T-helper 2 cell (primary cell): ENCODE measurements at places on chromosomes 2 and 18.

GRCh38 chr2:127641133-127641532 lies 4.8 kb upstream of the GPR17 start:
- DNase-seq = peak; percentile 19

DNA sequence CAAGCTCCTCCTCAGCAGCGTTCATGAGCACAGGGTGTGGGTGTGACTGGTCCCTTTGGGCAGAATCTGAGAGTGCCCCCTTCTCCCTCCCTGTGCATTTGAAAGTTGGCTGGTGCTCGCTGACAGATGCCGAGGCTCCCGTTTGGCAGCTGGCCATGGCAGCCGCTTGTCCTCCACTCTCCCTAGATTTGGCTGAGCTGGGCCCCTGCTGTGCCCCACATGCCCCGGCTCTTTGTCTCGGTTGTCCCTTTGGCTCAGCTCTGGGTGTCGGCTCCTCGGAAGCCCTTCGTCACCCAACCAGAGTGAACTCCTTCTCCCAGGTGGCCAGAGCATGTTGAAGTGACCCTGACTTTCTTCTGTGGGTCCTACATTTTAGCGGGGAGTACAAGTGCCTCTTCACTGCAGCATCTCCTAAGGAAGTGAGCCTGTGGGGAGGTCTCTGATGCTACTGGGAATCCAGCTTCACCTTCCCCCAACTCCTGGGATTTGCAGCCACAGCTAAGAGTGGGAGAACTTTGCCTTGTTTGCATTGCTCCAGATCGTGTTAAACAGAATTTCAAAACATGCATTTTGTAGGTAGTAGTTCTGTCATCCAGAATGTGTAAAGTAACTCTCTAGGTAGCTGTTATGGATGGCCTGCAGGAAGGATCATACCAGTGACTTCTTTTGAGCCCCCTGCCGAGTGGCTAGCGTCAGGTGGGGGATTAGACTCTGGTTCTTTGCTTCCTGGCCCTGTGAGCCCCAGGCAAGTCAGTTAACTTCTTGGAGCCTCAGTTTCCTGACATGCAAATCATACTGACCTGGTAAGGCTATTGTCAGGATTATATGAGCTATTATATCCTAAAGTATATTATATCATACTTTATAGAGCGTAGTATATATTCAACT lies 24.2 kb downstream of the HPCAL1 start:
- DNase-seq = no peak

GRCh38 chr2:121363632-121364420 lies 78.8 kb upstream of the TFCP2L1 start:
- DNase-seq = no peak

DNA sequence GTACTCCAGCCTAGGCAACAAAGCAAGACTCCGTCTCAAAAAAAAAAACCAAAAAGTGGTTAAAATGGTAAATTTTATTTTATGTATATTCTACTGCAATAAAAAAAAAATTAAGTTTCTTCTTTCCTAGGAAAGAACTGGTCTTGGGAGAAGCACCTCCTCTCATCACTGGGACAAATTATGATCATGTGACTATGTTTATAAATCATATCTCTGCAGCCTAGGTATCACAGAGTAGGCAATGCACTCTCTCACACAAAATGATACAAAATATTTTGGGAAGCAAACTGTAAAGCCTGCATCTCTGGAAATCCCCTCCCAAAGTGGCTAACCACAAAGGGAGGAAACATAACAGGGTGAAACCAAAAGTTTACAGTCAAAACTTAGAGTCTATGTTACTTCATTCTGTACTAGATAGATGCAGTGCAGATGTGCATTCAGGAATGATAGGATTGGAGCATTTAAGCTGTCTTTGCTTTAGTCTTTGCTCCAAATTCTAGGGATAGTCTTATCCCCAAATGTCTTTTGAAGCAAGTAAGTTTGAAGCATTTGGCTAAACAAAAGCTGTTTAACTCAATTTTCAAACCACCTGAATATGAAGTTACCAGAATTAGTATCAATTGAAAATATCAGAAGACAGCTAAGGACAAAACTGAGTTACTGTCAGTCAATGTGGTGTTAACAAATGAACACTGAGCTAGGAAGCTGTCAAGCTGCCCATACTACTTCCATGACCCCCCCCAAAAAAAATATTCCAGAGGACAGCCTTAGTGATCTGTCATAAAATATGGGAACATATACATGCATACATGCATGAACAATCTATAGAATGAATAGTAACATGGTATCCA lies 21.1 kb upstream of the MALT1 start:
- DNase-seq = peak; percentile 74

DNA sequence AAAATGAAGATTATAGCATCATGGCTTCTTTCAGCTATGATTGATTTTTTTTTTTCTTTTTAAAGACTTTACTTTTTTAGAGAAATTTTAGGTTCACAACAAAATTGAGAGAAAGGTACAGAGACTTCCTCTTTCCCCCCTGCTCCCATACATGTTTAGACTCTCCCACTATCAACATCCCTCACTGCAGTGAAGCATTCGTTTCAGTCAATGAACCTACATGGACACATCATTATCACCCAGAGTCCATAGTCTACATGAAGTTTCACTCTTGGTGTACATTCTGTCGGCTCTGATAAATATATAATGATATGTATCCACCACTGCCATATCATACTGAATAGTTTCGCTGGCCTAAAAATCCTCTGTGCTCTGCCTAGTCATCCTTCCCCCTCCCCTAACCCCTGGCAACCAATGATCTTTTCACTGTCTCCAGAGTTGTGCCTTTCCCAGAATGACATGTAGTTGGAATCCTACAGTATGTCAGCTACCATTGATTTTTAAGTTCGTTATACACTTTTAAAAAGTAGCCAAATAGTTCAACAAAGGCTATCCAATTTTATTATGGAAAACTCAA lies 86.8 kb downstream of the GPD2 start:
- DNase-seq = no peak

- no peak for DNase-seq
These were observed 44.9 kb downstream of the CYP27C1 start for GRCh38 chr2:127175041-127175721.

- DNase-seq = no peak
These were observed 61.8 kb upstream of the STK17B start for GRCh38 chr2:196233021-196233804.

DNA sequence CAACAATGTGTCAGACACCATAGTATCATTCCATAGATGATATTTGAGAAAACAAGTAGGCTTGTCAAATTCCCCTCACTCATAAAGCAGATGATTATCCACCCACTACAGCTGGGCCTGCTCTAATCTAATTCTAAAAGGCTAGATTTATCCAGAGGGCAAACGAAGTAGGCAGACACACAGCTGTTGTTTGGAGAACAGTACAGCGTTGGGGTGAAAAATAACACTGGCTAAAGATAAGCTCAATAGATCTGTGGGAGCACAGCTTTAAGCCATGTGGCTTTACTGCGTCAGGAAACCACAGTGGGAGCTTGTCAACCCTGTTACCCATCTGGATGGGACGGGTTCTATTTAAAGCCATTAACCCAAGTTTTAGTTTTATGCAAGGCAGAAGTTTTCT lies 48.9 kb upstream of the COBLL1 start:
- DNase-seq = no peak

- DNase-seq = no peak
These were observed 278.0 kb upstream of the EPHA4 start for GRCh38 chr2:221850076-221850475.

DNA sequence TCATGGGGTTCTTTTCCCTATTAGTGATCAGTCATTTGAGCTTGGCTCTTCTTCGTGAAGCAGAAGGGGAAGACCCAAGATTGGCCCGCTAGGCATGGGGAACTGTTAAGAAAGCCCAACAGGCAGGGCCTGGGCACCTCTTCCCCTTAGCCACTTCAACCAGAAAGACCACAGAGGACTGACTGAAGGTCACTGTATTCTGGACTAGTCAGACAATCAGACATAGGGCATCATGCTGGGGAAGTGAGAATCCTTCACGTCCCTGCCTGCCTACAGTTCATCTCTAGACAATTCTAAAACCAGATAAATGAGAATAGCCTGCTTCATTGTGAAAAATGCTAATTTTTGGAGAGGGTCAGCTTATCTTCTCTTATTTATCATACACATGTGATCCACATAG lies 28.1 kb downstream of the FAP start:
- DNase-seq = no peak

DNA sequence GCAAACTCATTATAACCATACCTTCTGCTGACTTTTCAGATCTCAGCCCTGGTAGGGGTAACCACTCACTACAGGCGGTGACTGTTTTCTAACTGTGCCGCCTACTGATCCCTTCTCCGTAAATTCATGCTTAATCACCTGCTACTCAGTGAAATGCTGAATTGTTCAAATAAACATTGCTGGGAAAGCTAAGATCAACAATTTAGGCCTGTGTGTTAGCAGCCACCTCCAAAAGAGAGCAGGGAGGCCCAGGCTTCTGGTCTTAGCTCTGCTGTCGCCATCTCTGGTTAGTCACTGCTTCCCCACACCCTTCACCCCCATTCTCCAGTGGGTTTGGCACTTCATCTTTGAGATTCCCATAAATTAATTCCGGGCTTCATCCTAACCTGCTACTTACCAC lies 21.8 kb upstream of the NT5C1B start:
- no peak for DNase-seq

DNA sequence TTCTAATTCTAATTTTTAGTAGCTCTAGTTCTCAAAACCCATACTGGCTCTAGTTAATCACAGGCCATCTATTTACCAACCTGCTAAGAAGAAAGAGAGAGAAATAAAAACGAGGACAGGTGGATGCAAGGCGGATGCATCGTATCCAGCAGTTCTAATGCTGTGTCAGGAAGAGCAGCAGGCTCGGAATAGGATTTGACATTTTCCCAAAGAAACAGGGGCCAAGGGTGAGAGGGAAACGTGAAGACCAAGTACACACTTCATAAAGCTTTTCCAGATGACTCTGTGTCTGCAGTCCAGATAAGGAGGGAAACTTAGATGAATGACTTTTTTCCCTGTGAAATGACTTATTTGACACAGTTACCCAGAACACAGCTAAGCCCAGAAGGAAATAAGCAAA lies 117.5 kb downstream of the ESCO1 start:
- DNase-seq = no peak

DNA sequence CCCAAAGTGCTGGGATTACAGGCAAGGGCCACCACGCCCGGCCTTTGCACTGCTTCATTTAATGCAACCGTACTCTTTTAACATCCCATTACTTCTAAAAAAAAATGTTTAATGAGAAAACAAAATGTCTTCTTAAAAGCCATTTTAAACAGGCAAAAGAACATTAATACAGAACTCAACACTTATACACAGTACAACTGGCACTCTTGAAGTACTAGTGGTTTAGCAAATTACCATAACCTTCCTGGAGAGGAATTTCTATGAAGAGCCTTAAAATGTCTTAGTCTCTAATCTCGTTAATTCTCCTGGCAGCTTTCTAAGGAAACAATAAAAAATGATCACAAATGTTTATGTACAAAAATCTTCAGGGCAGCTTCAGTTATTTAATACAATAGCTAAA lies 5.9 kb downstream of the IWS1 start:
- DNase-seq = no peak

GRCh38 chr2:97673915-97674283 lies 4.4 kb downstream of the C2orf92 start:
- no peak for DNase-seq

DNA sequence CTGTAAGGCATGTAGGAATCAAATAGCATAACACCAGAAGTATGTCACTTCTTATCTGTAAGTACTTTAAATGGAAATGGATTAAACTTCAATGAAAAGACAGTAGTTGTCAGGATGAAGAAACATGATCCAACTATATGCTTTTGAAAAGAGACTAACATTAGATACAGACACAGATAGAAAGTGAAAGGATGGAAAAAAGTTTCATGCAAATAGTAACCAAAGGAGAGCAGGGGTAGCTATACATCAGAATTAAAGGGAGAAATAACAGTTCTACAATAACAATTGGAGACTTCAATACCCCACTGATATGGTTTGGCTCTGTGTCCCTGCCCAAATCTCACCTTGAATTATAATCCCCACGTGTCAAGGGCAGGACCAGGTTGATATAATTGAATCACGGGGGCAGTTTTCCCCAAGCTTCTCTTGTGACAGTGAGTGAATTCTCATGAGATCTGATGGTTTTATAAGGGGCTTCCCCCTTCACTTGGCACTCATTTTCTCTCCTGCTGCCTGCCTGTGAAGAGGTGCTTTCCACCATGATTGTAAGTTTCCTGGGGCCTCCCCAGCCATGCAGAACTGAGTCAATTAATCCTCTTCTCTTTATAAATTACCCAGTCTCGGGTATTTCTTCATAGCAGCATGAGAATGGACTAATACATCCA lies 205.4 kb upstream of the CDH2 start:
- no peak for DNase-seq

- peak; percentile 42 for DNase-seq
These were observed 138.8 kb upstream of the ITGA6 start for GRCh38 chr2:172288603-172289002.

DNA sequence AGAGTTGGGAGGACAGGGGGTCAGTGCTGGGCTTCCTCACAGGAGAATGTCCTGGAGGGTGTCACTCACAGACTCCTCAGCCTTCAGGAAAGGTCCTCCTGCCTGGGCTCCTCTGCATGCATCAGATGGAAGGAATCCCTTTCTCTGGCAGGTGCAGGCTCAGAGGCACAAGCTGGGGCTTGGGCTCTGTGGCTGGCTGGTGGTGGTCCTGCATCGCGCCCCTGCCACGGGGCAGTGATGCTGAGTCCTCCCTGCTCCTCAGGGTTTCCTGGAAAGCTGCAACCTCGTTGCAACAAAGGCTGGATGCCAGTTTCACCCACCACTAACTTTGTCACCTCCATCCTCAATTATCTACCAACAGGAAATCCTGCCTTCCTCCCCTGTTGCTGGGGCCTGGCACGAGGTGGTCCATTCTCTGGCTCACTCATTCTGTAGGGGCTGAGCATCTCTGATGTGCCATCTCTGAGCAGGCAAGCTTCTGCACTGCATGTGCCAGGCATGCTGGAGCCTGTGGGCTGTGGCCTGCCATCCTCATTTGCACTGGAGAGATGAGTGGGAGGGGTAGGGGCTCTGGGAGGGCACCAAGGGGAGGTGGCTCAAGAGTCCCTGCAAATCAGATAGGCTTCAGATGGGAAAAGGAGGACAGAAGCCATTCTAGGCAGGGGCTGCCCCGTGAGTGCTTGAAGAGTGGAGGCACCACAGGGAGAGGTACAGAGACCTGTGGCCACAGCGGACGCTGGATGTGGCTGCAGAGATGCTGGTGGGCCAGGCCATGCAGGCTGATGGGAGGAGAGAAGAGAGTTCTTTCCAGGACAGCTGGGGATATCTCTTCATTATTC lies 272.6 kb upstream of the HS6ST1 start:
- DNase-seq = no peak

- DNase-seq = no peak
These were observed 32.2 kb downstream of the MTERF4 start for GRCh38 chr2:241069821-241070281.

GRCh38 chr2:149192427-149192826 lies 138.0 kb upstream of the LYPD6 start:
- DNase-seq = no peak

- no peak for DNase-seq
These were observed 75.2 kb downstream of the SOWAHC start for GRCh38 chr2:109689182-109689930.

DNA sequence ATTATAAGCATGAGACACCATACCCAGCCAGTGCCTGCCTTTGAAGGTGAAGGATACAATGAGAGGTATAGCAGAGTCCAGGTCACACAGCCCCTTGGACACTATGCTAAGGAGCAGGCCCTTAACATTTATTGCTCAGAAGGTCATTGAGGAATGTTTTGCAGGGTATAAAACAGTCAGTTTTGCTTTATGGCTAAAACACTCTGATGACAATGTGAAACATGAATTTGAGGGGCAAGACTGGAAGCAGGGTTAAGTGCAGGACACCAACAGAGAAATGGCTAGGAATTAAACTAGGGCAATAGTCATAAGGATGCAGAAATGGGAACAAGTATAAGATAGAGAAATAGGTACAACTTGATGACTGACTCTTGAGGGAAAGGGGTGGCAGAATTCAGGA lies 141.1 kb downstream of the METTL4 start:
- no peak for DNase-seq
